Anterior cingulate cortex (tissue), 58 donors: ENCODE measurements at places on chromosomes 11 and 22.

DNA sequence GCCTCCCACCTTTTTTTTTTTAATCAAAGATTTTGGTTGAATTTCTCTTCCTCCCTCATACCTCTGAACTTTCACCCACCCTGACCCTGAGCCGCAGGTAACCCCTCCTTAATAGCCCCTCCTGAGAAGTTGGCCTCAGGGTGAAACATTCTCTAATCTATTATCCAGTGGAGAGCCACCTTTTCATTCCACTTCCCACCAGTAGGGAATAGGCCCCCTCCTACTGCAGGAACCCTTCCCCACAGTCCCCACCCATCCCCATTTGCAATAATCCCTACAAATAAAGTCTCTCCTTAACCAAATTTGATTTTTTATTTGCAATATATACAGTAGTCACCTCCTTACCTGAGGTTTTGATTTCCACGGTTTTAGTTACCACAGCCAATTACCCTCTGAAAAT, 2.1 kb upstream of the SLC35F2 start:
- no peak for DNase-seq

- DNase-seq = no peak
These were observed 25.7 kb downstream of the AMOTL1 start for GRCh38 chr11:94793822-94794221.

DNA sequence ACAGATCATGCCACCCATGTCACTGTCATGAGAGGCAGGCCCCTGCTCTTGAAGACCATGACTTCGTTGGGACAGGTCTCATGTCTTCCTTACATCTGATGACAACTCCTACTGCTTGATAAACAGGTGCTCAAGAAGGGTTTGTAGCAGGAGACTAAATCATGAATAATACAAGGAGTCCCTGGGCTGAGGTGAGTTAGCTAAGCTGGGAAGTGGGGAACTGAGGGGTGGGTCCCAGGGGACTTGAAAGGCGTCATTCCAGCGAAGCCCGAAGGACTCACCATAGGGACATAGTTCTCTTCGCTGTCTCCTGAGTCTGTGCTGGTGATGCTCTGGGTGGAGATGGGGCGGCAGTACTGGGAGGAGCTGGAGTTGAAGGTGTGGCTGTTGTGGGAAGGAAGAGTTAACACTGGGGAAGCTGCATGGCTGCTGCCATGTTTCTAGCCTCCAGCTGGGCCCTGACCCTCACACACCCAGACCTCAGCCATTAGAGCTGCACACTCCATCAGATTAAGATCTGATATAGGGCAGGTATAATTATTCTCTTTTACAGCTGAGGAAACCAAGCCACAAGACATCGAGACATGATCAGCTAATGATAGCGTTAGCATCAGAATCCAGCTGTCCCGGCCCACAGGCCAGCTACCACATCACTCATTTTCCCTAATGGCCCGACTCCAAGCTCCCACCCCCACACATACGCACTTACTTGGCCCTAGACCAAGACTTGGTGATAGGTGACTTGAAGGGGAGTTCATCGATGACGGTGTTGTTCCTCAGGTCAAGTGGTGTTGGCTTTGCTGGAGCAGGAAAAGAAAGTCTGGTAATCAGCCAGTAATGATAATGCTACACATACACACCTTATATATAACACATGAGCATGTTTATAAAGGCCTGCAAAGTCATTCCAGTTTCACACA, 32.9 kb downstream of the USP35 start:
- DNase-seq = no peak

DNA sequence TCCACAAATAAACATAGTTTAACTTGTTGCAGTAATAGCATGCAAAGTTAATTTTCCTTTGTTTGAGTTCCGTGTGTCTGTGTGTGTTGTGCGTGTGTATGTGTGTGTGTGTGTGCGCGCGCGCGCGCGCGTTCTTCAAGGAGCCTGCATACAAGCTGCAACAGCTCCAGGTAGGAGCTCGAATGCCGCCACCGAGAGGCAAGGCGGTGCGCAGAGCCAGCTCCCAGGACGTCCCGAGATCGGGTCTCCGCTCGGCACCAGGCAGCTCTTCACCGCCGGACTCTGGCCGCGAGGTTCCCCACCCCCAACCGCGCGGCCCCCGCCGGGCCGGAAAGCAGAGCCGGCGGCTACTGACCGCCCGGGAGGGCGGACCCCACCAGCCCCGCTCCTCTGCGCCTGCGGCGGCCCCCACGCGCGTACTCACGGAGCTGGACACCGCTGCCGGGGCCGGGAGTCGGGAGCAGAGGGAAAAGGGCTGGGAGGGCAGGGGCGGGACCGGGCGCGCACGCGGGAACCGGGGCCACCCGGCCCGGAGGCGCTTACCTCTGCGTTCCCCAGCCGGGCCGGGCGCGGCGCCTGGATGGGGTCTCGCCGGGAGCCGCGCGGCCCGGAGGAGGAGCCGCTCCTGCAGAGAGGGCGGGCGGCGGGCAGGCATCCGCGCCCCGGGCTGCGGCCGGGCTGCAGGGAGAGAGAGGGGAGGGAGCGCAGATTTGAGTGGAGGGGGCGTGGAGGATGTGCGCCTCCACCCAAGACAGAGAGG, 40.4 kb upstream of the AKIP1 start:
- peak; percentile 22 for DNase-seq
